BE2C (cell line): ENCODE measurements at places on chromosomes 12 and 14.
A peak's percentile ranks its signal among the peaks of the same experiment; 100 is the strongest.

- no peak for DNase-seq
These were observed 86.8 kb upstream of the TMEM132C start for GRCh38 chr12:128180166-128180565.

DNA sequence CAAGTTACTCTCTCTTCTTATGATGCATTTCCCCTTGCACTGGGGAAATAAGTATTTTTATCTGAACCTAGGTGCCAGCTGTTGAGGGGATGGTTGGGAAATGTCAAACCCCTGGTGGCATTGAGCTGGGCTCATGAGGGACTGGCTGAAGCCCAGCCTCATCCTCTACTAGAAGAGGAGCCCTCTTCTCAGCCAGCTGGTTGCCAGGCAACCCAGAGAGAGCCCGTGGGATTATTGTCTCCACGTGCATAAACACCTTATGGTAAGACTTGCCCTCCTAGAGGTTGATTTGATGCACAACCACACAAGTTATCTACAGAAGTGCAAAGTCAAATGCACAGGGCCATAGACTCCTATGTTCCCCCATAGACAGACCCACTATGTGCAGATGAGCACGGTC, 89.8 kb downstream of the WSCD2 start:
- DNase-seq = no peak

DNA sequence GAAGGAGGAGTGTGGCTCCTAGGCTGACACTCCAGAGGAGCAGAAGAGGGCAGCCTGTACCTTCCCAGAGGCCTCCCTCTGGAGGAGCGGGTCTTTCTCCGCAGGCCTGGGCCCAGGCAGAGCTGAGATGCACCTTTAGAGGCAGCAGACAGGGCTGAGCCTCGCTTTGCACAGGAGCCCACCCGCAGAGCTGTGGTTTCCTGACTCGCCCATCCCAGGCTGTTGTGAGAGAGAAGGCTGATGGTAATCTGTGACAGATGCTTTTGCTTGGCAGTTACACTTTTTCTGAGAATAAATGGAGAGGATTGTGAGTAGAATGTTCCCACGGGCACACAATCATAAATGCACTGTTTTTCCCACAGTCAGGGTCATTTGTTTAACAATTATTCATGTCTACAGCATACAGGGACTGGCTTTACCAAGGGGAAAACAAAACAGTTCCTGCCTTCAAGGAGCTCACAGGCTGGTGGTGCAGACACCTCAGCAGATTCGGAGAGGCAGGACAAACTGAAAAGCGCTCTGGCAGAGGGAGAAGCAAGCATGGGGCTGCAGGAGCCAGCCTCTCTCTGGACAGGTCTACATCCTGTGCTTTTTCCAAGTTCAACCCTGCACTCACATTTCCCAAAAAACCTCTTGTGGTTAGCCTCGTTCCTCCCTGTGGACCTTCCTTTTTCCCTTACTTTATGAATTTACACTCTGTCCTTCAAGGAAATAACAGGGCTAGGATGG, 13.9 kb downstream of the EVL start:
- peak; percentile 44 for DNase-seq

GRCh38 chr12:97159377-97159776, 252.3 kb downstream of the NEDD1 start:
- DNase-seq = no peak

DNA sequence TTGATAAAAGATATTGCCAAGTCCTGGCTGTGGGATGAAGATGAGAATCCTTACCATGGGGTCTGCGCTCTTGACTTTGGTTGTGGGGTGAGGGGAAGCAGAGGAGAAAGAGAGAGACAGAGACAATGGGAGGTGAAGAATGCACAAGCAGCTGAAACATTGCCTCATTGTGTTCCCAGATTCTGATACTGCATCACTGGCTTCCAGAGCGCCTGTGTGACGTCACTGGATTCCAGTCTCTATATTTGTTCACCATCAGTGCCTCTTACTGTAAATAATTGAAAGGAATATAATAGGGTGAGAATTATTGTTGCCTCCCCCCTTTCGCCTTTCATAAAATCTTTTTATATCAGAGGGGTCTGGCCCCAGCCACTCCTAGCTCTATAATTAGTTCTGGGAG, 188.9 kb upstream of the NTF3 start:
- DNase-seq = no peak

DNA sequence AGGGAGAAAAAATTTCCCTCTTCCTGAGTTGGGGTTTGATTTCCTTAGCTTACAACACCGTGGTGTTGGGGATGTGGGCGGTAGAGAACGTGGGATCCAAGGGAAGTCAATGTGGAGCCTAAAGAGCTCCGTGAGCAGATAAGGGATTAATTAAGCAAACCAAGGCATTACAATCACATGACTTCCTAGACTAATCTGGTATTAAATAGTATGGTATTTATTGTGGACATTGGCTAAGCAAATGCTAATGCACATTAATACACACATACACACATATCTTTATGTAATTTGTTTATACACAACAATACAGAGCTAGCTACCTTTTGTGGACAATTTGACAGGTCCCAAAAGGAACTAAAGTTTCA, 791 bp upstream of the RNF41 start:
- DNase-seq = no peak

DNA sequence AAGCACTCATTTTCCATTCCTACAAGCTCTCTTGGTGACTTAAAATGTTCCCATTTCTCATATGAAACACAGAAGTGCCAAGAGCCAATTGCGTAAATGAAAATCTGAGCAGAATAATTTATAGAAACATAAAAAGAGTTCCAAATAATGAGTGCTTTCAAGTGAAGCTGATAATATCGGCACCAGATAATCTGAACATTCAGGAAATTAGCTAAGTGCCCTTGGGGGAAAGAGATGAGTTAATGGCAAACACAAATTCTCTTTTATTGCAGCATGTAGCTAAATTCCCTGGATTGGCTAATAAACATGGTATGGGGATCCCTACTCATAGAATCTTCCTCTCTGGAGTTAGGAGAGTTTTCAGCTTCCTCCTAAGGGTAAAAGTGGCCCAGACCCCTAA, 46.7 kb downstream of the DAD1 start:
- no peak for DNase-seq

DNA sequence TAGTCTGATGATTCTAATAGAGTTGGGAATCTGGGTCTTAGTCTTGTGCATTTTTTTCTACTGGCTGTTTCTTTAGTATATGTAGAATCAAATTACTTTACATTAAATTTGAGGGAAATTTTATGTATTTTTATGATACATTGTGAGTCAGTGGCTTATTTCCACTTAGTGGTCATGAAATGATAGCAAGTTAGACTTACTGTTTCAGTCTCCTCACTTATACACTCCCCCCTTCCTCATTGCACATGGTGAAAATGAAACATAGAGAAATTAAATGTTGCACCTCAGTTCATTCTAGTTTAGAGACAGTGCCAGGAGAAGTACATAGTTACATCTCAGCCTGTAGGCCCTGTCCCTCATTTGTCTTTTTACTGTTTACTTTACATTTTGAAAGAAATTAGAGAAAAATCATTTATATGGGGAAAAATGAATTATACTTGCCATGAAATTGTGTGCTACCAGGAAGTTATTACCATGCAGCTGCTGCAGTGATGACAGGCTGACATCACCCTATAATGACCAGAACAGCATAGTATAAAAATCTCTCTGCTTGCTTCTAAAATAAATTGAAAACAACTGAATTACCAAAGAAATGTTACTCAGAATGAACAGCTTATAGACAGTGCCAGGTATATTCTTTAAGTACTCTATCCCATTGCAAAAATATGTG, 113.2 kb downstream of the TRMT5 start:
- no peak for DNase-seq

- no peak for DNase-seq
These were observed 113.7 kb downstream of the DUSP6 start for GRCh38 chr12:89238593-89238992.

GRCh38 chr12:58029260-58029659, 87.9 kb downstream of the ATP23 start:
- no peak for DNase-seq

GRCh38 chr12:103273645-103274044, 222.1 kb downstream of the C12orf42 start:
- no peak for DNase-seq

GRCh38 chr12:11681207-11681606, 31.7 kb downstream of the ETV6 start:
- no peak for DNase-seq

DNA sequence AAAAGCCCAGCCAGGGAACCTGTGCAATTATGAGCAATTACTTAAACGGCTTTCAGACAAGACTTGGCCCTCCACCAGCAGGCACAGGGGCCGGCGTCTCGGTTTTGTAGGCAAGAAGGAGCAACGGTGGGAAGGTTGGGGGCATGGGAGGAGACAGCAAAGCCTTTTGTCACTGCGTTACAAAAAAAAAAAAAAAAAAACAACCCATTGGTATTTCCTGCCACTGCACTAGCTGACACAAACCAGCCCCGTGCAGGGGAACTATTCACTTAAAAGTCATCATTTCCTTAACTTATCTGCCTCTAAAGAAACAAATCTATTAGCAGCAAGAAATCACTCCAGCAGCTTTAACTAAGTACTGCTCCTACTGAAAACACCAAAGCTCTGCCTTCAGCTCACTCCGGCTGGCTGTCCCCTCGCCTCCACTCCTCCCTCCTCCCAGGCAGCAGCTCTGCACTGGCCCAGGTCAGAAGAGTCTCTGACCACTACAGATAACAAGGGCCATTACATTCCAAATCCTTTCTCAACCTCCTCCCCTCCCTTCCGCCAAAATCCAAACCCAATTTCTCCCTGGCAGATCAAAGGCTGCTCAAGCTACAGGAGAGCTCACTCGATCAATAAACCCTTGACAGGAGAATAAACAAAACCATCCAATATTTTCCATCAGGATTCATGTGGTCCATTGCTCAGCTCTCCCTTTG, 105.2 kb upstream of the CDKN3 start:
- no peak for DNase-seq

DNA sequence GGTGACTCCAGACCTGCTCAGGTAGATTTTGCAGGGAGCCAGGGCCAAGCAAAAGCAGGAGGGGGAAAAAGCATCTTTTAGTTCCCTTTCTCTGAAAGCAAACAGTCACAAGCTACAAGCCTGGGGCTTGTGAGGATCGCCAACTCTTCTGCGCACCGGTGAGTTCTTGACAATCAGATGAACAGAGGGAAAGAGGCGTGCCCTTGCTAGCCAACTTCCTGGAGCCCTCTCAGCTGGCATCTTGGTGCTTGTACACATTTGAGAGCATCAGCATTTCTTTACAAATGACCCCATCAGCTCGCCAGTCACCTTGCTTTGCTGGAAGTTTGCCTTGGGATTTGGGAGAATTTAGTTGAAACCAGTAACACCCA, 55.5 kb downstream of the ZNF664 start:
- DNase-seq = no peak

DNA sequence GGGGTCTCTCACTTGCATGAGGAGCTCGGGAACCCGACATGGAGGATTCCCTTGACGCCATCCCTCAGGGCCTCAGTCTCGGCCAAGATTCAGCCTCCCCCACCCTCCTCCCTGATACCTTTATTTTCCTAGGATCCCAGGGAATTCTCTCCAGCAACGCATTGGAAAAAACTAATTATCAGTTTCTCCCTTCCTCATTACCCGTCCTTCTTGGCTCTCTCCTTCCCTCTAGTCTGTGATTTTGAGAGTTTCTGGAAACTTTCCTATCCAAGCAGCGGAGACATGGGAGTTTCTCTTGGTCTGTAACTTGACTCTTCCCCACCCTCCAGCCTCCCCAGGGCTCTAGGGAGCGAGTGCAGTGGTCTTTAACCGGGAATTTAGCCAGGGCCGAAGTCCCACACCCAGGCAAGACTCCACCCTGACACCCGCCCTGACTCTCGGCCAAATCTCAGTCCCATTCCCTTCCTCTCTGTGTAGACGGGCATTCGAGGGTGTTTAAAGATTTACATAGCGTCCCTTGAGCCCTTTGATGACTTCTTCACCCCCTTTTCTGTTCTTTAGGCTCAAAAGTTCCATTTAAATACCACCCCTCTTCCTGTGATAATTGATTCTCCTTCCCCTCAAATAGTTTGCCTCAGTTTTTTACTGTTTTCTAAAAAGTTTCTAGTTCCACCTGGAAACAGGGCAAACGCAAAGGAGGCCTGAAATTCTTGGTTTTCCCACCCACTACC, 6.7 kb downstream of the HOXC5 start:
- DNase-seq = no peak
